Activated naive CD4-positive, alpha-beta T cell treated with anti-CD3 and anti-CD28 coated beads, Interleukin-2, amount 10 ng/mL, durations not matched to agents 7 days and 5 days (primary cell): ENCODE measurements at places on chromosomes 13 and 19.
A peak's percentile ranks its signal among the peaks of the same experiment; 100 is the strongest.

- DNase-seq: no peak
Measured at GRCh38 chr13:36753176-36753575, 65.8 kb upstream of the RFXAP start.

DNA sequence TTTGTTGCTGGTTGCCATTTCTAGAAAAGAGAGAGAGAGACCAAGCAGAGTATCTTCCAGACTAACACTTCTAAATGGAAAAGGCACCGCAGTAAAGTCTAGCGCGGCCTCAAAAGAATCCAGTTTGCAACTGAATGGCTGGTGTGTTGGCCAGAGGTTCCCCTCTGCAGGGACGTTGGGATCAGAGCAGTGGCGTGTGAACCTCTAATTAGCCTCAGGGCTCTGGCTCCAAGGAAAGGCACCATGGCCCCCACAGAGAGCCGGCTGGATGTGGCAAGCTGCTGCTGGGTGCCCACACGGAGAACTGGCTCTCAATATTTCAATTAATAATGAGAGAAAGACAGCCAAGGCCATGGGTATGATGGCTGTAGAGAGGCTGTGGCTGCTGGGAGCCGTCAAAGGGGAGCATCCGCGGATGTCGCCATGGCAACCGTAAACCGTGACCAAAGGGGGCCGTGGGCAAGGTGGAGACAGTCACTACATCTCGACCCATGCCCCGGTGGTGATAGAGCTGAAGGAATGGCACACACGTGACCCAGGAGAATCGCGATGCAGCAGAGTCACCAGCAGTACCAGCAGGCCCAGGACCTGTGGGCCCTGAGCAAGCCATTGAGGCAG, 9.5 kb downstream of the VSTM2B start:
- DNase-seq: no peak

DNA sequence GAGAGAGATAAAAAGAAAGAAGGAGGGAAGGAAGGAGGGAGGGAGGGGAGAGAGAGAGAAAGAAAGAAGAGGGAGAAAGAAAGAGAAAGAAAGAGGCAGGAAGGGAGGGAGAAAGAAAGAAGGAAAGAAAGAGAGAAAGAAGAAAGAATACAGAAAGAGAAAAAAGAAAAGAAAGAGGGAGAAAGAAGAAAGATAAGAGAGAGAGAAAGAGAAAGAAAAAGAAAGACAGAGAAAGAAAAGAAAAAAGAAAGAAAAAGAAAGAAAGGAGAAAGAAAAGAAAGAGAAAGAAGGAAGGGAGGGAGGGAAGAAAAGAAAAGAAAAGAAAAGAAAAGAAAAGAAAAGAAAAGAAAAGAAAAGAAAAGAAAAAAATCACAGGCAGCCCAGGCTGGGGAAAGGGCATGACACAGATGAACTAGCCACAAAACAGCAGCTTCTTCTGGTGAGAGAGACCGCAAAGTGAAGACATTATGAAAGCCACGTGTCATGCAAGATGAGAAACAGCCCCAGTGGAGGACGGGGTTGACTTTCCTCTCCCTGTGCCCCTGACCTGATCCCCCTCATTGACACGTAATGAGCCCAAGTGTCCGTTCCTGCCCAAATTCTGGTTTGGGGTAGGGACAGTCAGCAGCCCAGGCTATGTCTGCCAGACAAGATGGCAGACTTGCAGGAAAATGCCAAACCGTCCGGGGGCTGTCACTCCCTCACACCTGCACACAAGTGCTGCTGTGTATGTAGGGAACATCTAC, 102.1 kb downstream of the INSR start:
- DNase-seq: peak; percentile 63

- no peak for DNase-seq
Measured at GRCh38 chr13:37216331-37216730, 110.9 kb upstream of the CSNK1A1L start.

GRCh38 chr19:14416817-14417231, 2.3 kb downstream of the DDX39A start:
- DNase-seq: no peak

DNA sequence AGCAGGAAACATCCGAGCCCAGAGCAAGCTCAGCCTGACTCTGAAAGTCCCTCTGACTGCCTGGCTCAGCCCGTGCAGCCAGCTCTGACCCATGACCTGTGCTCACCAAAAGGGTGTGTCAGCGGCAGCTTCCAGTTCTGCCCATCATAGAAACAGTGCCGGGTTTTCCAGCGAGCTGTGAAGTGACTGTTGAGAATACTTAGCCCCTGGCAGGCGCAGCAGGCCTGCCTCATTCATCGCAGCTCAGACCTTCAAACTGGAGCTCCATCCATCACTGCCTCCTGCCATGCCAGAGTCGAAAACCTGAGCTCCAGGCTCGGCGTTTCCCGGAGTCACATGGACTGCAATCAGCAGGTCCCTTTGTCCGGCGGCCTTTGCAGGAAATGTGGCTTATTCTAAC, 16.3 kb upstream of the GSX1 start:
- DNase-seq: no peak

- no peak for DNase-seq
Measured at GRCh38 chr13:24141333-24141910, 19.1 kb upstream of the SPATA13 start.
